EL (cell line): ENCODE measurements at places on chromosomes 1 and 21.

- DNase-seq, result peak; percentile 4
These were observed 694 bp upstream of the MRPL9 start for GRCh38 chr1:151763990-151764389.

DNA sequence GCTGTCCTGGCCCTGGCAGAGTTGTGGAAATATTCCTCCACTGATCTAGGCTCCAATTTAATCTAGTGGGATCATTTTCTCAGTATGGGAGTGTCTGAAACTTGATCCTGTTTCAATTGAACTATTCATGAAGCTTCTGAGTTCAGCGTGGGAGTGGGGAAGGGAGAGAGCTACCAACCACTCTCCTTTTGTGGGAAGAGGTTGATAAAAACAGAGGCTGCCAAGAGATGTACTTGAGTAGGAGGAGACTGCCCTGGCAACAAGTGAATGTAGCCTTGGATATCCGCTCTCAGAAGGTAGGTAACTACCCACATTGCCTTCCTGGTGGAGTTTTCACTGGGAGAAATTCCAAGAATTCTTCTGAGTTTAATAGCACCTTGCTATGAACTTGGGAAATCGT lies at the start of gene CTXND2:
TSS of gene CTXND2 (plus strand) at position 119 of the 400 bp plus-strand sequence. CDS start 25,179 bp downstream, outside the sequence.
- peak; percentile 5 for DNase-seq

- no peak for DNase-seq
These were observed 163.3 kb upstream of the ADAMTS5 start for GRCh38 chr21:27130154-27130553.

DNA sequence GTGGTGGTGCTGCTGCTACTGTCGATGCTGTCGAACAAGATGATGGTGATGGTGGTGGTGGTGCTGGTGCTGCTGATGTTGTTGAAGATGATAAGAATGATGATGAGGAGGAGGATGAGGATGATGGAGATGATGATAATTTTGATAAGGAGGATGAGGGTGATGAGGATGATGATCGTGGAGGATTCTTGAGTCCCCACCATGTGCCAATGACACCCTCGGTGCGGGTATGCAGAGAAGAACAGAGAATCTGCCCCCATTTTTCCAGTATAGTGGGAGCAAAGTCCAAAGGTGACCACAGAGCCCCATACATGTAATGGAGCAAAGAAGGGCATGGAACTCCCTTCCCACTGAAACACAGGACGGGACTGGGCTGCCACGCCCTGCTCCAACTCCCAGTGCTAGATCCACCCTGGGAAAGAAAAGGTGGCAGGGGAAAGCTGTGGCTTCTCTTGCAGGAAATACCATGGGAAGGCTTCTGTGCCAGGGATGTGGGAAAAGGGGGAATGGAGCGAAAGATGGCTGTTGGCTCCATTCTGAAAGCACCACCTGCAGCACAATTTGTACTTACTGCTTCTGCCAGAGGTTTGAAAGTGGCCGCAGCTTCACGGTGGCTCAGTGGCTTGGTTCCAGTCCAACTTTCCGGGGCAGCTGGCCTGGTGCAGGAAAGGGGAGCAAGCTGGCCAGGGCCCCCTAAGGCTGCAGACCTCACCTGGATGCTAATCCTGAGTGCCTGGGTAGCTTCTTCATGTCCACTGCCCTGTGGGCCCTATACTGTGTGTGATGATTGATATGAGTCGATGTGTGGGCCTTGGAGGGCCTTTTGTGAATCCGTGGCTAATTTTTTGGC lies 387.2 kb upstream of the VAMP3 start:
- DNase-seq, result no peak

- no peak for DNase-seq
These were observed 212.8 kb upstream of the RAB4A start for GRCh38 chr1:229058111-229058561.

- DNase-seq, result no peak
These were observed 74.1 kb downstream of the OLFML2B start for GRCh38 chr1:161949548-161949947.

DNA sequence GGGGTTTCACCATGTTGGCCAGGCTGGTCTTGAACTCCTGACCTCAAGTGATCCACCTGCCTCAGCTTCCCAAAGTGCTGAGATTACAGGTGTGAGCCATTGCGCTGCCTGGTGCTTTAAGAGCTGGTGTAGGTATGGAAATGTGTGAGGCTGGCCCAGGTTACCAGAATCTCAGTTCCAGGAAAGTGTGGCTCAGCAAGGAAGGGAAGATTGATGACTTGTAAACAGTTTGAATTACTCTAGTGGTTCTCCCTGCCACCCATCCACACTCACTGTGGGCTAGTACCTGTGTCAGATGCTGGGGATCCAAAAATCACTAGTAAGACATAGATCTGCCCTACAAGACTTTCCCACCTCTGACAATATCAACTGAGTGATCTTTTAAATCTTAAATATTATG lies 34.5 kb upstream of the SLC35D1 start:
- DNase-seq, result no peak

DNA sequence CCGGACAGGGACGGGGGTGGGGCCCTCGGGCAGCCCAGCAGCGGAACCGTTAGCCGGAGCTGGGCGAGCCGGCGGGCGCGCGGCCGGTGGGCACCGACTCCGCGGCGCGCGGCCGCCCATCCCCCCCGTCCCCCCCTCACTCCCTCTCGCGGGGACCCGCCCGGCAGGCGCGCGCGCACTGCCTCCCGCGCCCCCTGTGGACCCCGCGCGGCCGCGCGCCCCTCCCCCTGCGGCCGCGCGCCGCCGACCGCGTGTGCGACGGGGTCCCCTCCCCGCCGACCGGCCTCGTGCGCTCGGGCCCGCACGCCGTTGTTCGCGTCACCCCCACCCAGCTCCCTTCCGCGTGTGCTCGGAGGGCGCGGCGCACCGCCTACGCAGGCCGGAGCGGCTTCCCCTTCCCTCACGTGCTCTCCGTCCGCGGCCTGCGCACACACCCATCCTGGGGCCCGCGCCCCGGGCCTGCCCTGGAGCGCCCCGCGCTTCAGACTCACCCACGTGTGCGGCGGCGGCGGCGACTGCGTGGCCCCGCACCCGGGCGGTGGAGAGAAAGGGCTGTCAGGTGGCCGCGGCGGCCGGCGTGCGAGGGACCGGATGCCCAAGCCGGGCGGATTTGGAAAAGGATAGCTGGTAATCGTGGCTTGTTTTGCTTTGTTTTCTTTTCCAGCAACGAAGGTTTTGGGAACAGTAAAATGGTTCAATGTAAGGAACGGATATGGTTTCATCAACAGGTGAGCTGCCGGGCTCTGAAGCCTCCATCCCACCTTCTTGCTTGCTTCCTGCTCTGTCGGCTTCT lies 717 bp downstream of the YBX1 start:
- peak; percentile 63 for DNase-seq

DNA sequence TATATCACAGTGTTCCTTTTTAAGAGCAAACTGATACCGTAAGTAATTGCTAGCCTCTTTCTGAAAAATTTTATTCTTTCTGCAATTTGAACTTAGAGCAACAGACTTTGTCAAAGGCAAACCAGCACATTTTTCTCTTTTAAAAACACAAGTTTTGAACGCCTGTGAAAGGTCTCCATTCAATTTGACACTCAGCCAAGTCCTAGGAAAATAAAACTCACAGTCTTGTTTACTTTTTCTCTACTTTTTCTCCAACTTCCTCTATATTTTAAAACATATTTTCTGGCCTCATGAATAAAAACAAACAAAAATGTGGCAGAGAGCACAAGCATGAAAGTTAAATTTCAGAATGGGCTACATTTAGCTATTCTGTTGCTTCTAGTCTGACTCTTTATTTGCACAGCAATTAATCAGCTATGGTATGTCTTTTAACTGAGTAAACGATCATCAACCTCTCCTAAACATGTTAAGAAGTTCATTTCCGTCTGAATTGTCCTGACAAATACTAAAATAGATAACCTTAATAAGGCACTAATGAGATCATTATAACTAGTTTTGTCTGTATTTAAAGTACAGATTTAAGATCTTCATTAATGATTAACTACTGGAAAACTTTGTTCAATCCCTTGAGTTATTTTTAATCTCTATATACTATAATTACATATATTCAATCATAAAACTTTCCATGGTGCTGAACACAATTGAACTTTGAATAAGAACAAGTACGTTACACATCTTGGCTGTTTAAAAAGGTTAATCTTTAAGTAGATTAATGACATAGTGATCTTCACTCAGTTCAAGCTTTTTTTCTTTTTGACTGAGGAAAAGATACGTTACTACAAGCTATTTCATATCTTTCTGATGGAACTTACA lies 550.6 kb downstream of the PTBP2 start:
- DNase-seq, result no peak

GRCh38 chr1:93614986-93615581 lies 66.6 kb downstream of the BCAR3 start:
- peak; percentile 90 for DNase-seq

DNA sequence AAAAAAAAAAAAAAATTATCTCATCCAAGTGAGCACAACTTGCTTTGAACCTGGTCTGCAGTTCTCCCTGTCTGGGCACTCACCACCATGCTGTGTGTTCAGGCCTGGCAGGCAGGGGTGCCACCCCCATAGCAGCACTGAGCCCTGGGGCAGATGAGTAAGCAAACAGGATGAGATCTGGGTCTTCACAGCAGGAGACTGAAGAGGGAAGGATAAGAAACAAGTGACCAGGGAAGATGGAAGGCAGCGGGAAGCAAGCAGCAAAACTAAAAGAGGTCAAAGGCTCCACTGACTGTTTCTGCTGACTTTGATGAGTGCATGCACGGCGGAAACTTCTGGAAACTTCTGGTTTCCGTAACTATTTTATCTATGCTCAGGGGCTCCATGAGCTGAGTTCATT lies 133.5 kb upstream of the SOD1 start:
- peak; percentile 62 for DNase-seq

- DNase-seq, result peak; percentile 81
These were observed 351.3 kb upstream of the SGIP1 start for GRCh38 chr1:66182551-66183178.

GRCh38 chr21:15441992-15442391 lies 287.8 kb upstream of the USP25 start:
- no peak for DNase-seq

- peak; percentile 22 for DNase-seq
These were observed 138.9 kb downstream of the ACTL8 start for GRCh38 chr1:17893891-17894631.

DNA sequence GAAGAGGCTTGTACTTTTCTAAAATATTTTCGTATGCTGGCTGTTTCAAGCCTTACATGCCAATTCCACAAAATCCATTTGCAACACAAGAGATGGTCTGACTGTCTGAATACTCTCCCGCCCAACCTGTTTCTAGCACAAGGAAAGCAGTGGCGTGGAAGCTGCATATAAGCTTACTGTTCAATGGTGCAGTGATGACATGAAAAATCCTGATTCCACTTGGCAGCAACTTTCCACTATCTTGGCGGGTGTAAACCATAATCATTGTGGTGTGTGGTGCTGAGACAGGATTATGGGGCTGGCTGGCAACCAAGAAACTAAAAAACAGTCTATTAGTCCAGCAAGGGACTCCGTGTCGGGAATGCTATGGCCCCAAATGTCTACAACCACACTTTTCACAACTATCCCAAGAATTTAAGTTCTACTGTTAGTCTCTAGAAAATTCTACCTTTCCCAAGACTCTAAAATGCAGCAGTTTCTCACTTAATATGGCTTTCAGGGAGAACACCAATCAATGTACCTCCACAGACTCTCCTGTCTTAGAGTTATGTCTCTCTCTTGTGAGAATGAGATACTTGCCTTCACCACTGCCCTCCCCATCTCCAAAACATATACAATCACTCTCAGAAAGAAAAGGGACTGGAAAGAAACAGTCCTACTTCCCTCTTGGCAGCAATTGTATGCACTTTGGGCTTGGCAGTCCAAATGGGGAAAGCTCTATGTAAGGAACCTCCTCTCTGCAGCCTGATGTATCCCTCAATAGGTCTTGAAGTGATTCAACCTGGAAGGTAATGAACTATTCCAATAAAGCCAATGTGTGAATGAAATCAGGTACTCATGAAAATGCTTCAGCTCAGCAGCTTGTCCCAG lies 9.5 kb downstream of the COLGALT2 start:
- DNase-seq, result no peak

GRCh38 chr1:30683699-30684098 lies 39.7 kb downstream of the MATN1 start:
- DNase-seq, result no peak

DNA sequence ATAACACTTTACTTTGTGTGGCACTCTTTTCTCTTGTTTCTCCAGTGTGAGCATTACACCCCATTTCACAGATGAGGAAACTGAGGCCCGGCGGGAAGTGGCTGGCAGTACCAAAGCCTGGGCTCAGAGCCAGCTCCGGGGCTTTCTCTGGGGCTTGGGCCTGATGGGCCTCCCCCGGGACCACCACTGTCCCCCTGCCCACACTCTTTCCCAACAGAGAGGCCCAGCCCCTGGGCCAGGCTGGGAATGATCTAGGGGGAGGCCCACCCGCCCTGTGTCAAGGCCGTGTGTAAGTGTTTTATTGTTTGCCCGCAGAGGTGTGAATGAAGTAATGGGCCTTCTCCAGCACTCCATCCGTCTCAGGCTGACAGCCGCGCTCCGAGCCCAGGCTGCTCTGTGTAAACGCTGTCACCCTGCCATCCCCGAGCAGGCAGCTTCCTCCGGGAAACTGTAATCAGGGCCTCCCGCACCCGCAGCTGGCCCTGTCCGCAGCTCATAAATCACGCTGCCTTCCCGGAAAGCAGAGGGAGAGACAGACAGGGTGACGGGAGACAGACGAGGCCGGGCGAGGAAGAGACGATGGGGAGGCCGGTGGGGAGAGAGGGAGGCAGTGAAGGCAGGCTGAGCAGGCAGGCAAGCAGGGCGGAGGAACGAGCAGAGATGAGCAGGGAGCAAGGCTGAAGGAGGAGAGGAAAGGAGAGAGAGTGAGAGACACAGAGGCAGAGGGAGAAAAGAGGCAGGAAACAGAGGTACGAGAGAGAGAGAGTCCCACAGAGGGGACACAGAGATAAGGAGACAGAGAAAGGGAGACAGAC lies 109.7 kb upstream of the ZBTB40 start:
- peak; percentile 57 for DNase-seq

DNA sequence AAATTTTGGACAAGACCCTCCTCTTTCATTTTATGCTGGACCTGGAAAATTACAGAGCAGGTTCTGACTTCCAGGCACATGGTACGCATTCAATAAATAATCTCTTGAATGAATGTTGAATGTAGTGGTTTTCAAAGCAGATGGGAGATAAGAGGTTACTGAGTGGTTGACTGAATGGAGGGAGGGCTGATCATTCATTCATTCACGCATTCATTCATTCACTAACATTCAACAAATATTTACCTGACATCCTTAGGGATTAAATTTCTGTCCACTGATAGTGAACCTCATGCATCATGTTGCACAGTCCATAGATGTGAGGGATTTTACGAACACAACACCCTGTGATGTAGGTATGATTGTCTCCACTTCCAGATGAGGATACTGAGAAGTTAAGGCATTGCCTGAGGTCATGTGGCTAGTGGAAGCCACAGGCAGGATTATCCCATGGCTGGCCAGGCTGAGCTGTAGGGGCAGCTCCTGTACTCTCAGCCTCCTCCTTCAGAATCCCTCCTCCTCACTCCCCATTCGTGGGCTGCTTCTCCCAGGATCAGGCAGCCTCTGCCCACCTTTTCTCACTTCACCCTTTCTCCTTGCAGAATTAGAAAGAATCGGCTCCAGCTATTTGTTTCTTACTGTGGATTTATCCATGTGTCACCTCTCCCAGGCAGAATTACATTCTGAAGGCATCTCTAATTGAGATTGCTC lies 48.4 kb upstream of the ATP5PO start:
- DNase-seq, result no peak

GRCh38 chr1:177884479-177885021 lies 85.3 kb downstream of the SEC16B start:
- DNase-seq, result no peak

- DNase-seq, result peak; percentile 58
These were observed 41.9 kb downstream of the DDR2 start for GRCh38 chr1:162674034-162674608.

- no peak for DNase-seq
These were observed 7.6 kb upstream of the OTUD7B start for GRCh38 chr1:150018165-150018564.
